ENCODE measurements at places on chromosomes 3 and 15. TPM values are rescaled to one million over a fixed set of nuclear protein-coding genes. Genes with fewer than 3 reads are reported as not detected.
A peak's percentile ranks its signal among the peaks of the same experiment; 100 is the strongest.

The PLA2G4E gene
- polyA plus RNA-seq = 1.7 TPM

The PLXNB1 gene
- polyA plus RNA-seq = 17.5 TPM

The NR2E3 gene
- 2.0 TPM for polyA plus RNA-seq

The ZDHHC23 gene
- 1.0 TPM for polyA plus RNA-seq

The WDR93 gene
- 0.20 TPM for polyA plus RNA-seq

The TMCC1 gene
- polyA plus RNA-seq = 42.4 TPM

The SCN11A gene
- polyA plus RNA-seq = 7.3 TPM

The PLA1A gene
- not detected for polyA plus RNA-seq

The FANCI gene
- 23.5 TPM for polyA plus RNA-seq

The FES gene
- 24.1 TPM for polyA plus RNA-seq

The KNL1 gene
- 14.9 TPM for polyA plus RNA-seq

The ROBO2 gene
- 5.7 TPM for polyA plus RNA-seq

The FBXL2 gene
- polyA plus RNA-seq = 6.5 TPM

The DUOXA2 gene
- not detected for polyA plus RNA-seq

The CCR2 gene
- polyA plus RNA-seq = 1.2 TPM

GRCh38 chr3:194277786-194278130 lies 73.4 kb downstream of the CPN2 start:
- DNase-seq = peak; percentile 82

DNA sequence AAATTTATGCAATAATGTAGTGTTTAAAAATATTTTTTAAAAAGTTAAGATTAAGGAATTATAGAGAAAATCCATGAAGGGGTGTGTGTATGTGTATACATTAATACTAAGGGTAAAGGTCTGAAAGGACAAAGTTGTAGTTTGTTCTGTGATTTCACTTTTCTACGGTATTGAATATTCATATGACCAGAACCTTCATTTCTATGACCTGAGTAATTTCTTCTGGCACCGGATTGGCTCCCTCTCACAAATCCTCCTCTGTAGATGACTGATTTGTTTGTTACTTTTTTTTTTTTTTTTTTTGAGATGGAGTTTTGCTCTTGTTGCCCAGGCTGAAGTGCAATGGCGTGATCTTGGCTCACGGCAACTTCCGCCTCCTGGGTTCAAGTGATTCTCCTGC lies 20.9 kb downstream of the GMPS start:
- DNase-seq = no peak

GRCh38 chr3:64056606-64057180 lies 33.4 kb upstream of the PSMD6 start:
- no peak for DNase-seq

- no peak for DNase-seq
Measured at GRCh38 chr15:76448755-76449154, 112.2 kb downstream of the ISL2 start.

- DNase-seq = no peak
Measured at GRCh38 chr3:52801839-52802238, 7.2 kb downstream of the ITIH3 start.

DNA sequence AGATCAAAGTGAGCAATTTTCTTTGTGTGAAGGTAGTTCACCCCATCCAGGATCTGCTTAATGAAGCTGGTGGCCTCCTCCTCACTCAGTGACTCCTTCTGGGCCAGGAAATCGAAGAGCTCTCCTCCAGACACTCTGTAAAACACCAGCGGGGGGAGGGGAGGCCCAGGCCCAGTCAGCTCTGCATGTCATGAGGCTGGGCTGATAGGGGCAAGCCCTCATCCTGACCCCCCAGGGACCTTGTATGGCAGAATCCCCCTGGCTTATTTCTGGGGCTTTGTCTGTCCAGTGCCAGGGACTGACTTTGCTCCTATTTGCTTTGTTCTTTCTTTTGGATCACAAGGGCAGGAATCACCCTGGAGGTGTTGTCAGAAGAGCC lies 74.9 kb downstream of the DAPK2 start:
- DNase-seq = no peak

- no peak for DNase-seq
Measured at GRCh38 chr3:167709690-167710089, 25.0 kb downstream of the PDCD10 start.

DNA sequence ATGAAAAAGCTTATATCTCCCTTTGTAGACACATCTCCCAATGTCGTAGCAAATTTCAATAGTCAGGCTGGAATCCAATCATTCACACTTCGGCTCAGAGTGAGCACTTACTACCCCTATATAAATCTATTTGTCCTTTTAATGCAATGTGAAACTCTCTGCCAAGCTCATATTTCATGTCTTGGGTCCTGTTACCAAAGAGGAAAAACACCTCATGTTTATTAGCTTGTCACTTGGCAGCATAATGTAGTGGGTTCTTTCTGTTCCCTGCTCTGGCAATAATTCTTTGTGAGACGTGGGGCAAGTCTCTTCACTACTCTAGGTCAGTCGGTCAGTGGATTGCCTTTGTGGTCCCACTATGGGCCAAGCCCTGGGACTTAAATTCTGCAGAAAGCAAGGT lies 107.1 kb downstream of the SRGAP3 start:
- no peak for DNase-seq

DNA sequence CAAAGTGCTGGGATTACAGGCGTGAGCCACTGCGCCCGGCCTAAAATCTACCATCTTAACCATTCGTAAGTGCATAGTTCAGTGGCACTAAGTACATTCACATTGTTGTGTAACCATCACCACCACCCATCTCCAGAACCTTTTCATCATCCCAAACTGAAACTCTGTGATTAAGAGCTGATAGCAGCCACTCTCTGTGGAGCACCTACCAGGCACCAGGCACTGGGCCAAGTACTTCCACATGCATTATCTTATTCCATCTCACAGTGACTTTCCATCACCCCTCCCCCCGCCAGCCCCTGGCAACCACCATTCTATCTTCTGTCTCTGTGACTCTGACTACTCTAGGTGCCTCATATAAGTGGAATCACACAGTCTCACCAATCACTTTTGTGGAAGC lies 2.3 kb upstream of the INSYN1 start:
- DNase-seq = no peak

DNA sequence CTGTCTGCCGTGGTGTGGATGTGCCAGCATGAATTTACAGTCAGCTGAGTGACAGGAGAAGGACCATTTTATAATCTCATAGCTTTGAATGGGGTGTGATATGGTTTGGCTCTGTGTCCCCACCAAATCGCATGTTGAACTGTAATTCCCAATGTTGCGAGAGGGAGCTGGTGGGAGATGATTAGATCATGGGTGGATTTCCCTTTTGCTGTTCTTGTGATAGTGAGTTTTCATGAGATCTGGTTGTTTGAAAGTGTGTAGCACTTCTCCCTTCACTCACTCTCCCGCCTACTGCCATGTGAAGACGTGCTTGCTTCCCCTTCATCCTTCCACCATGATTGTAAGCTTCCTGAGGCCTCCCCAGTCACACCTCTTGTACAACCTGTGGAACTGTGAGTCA lies 111.9 kb upstream of the CHD2 start:
- DNase-seq = no peak

- no peak for DNase-seq
Measured at GRCh38 chr3:55205990-55206389, 278.1 kb upstream of the LRTM1 start.

- no peak for DNase-seq
Measured at GRCh38 chr3:123329636-123330340, 119.1 kb downstream of the ADCY5 start.

GRCh38 chr3:193116871-193117270 lies 124.2 kb upstream of the PLAAT1 start:
- DNase-seq = no peak

DNA sequence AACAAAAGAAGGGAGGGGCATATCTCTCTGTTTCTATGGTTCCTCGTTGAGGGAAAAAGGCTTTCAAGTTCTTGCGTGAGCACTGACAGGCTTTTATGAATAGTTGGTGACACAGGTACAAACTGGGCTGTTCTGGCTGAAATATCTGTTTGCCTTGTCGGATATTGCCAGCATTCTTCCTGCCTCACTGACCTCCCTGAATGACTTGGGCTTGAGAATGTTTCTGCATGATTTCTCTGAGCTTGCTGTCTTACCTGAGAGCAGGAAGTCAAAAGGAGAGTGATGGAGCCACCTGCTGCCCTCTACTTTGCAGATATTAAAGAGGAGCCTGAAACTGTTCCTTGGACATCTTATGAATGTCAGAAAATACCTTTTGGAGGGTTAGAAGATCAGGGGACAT lies 4.8 kb downstream of the GCNT3 start:
- no peak for DNase-seq

- no peak for DNase-seq
Measured at GRCh38 chr3:65953881-65954733, 84.6 kb downstream of the MAGI1 start.

DNA sequence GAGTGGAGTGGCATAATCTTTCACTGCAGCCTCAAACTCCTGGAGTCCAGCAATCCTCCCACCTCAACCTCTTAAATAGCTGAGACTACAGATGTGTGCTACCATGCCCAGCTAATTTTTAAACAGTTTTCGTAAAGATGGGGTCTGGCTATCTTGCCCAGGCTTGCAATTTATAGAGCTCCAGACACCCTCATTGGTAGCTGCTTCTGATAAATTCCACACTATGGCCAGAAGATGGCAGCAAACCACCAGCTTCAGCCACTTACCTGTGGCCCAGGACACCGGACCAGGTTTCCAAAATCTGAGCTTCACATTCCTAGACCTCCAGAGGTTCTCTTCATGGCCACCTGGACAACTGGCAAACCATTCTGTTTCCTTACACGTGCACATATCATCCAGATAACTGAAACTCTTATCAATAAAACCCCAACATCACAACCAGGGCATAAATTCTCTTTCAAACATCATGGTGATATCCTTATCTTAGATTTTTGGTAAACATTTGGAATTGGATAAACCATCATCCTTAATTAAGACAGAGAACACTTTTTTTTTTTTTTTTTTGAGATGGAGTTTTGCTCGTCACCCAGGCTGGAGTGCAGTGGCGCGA lies 28.9 kb downstream of the FBXW12 start:
- peak; percentile 41 for DNase-seq

DNA sequence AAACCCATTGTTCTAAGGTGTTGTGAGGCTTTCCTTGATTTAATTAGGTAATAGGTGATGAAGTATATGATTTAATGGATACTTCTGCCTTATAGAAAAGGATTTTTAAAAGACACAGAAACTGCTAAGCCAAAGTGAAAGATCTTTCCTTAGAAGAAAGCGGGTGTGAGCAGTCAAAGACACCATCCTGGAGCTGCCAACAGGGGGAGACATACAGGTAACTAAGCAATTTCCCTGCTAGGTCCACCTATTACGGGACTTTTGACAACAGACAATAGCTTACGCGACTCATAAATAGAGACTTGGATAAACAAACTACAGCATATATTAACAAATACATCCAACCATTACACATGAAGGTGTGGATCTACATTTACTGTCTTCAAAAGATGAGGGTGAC lies 669.5 kb downstream of the SQOR start:
- no peak for DNase-seq

- no peak for DNase-seq
Measured at GRCh38 chr15:42996871-42997270, 76.3 kb upstream of the TTBK2 start.

DNA sequence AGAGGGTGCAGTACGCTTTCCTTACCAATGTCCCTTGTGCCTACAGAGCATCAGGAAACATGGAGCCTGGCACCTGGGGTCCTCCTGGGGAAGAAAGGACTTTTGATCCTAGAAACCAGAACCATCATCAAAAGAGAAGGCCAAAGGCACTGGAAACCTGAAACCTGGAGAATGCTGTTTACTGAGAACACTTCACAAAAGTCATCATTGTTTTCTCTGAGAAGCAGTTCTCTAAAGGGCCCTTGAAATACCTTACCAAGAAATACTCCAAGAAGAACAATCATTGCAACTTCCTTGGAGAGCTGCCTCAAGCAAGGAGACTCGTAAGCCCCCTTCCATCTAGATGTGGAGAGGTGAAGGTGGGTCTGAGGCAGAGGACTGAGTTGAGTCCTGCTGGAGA lies 66.0 kb downstream of the TLE3 start:
- DNase-seq = no peak

DNA sequence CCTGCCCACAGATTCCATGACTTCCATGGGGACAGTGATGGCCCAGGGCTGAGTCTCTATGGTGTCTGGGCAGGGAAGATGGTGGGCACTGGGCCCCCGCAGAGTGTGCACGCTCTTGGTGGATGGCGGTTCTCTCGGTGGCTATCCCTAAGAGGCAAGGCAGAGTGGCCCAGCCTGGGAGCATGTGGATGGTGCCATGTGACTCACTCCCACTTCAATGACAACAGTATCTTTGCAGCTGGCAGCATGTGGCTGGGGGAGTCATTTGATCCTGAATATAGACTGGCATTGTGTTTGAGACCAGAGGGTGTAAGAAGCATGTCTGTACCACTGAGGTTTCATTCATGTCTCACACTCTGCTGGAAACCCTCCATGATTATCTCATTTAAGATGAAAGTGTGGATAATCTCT lies 101.2 kb downstream of the CORO2B start:
- DNase-seq = no peak

GRCh38 chr15:70063980-70064379 lies 33.7 kb downstream of the TLE3 start:
- no peak for DNase-seq

DNA sequence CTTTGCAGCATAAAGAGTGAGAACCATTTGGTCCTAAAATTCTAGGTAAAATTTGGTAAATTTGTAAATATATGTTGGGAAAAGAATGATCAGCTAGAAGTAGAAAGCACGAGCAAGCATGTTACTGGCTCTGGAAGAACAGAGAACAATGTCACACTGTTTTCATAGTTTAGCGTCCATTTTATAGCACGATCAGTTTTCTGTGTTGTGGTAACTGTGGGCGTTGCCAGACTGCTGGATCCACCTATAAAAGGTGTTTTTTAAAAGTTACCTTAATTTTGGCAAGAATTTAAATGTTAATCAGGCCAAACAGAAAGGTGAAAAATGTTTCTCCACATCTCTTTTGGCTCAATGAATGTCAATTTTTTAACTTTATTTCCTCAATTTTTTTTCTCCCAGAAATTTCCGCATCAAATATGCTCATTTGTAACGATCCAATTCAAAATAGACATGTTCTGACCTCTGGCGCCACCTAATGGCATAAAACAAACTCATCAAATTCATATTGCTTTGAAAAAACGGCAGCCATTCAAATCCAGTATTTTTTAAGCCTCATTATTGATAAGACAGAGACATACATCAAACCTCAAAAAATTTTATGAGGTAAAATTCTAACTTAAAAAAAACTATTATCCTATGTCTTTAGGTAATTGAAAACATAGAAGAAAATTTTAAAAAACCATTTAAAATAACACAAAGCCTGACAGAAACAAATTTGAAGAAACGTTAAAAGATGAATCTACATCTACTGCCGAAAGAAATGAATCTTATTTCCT lies 5.5 kb upstream of the GP5 start:
- DNase-seq = peak; percentile 75

DNA sequence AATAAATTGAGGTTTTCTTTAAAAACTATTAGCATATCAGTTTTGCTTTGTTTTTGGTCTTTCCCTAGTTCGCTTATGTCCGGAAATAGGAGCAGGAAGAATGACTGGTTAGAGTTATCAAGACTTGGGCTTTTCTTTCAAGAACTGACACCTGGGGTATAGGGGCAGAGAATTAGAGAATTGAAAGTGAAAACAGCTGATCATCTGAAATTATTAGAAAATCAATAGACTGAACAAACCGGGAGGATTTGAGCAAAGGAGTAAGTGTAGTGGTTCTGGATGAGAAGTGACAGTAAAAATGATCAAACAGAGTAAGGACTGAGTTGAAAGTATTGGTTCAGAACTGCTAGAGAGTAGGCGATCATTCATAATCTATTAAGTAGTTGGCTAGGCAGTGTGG lies 6.0 kb downstream of the MINDY2 start:
- no peak for DNase-seq

All from muscle of arm (tissue), 14 donors.